ENCODE measurements at places on chromosomes 4 and X.
A peak's percentile ranks its signal among the peaks of the same experiment; 100 is the strongest.

- no peak for DNase-seq
These were observed 40.4 kb downstream of the MAGEB17 start for GRCh38 chrX:16207634-16208033.

- no peak for DNase-seq
These were observed 70.9 kb downstream of the APBB2 start for GRCh38 chr4:41143311-41144039.

- DNase-seq, result no peak
These were observed 503.6 kb downstream of the NAP1L3 start for GRCh38 chrX:93169771-93170170.

GRCh38 chrX:38192007-38192810 is 28.5 kb downstream of the SRPX start:
- DNase-seq, result no peak

DNA sequence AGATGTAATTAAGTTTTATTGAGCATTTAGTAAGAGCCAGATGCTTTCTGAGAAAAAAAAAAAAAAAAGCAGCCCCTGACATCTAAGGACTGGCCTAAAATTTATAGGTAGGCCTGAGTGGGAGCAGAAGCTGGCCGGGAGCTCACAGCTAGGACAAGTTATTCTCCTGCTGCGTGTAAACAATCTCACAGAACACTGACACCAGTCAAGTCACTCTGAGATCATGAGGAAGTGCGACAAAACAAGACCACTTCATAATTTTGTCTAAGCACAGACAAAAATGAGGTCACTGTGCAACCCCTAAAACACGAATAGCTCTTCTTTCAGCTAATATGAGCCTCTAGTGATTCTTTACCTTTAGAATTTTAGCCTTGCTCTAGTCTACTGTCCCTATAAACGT is 15.3 kb upstream of the NSUN7 start:
- DNase-seq, result no peak

DNA sequence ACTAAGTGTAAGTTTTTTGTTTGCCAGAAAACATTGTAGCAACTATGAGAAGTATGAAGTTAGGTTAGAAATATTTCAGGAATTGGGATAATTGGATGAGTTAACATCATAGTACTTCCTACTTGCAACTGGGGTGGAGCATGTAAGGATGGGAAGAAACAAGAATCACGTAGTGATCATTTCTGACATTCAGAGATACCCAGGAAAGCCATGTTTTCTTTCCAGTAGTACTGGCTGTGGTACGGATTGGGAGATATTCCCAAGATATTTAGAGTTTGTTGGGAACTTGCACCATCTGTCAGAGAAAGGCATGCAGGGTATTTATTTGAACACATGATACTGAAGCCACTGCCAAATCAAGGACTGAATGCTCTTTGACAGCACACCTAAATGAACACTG is 87.6 kb upstream of the SLC4A4 start:
- DNase-seq, result no peak

DNA sequence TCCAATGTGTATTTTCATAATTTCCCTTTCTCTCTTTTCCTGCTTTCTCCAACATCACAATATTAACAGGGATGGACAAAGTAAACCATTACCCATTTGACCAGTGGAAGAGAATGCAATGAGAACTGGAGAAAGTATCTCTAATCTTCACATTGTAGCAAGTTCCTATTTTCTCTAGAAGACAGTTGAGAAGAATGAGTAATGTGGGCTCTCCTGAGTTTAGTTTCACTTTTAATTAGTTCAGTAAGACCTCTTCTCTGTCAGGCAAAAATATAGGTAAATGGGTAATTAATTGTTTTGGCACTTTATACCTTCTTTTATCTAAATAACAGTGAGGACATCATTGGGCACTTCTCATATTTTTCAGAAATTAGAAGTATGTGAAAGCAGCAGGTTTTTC is 602.0 kb downstream of the GLUD2 start:
- no peak for DNase-seq

DNA sequence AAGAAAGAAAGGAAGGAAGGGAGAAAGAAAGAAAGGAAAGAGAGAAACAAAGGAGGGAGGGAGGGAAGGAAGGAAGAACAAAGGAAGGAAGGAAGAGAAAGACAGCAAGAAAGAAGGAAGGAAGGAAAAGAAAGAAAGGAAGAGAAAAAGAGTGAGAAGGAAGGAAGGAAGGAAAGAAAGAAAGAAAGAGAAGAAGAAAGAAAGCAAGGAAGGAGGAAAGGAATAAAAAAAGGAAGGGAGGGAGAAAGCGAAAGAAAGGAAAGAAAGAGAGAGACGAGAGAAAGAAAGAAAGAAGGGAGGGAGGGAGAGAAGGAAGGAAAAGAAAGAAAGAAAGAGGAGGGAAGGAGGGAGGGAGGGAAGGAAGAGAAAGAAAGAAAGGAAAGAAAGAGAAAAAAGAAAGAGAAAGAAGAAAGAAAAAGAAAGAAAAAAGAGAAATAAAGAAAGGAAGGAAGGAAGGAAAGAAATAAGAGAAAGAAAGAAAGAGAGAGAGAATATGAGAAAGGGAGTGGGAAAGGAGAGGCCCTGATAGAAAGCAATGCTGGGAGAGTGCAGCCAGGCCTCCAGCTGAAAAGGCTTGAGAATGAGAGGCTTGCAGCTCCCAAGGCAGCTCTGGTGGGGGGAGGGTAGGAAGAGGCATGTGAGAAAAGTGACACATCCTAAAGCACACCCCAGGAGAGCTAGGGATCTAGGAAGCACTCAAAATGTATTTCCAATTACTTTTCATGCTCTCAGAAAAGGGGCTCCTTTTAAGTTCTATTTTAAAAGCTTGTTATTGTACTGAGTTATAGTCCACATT is 134.0 kb upstream of the ZIC3 start:
- DNase-seq, result no peak

GRCh38 chr4:35229021-35229420 is 1015.3 kb downstream of the ARAP2 start:
- no peak for DNase-seq

DNA sequence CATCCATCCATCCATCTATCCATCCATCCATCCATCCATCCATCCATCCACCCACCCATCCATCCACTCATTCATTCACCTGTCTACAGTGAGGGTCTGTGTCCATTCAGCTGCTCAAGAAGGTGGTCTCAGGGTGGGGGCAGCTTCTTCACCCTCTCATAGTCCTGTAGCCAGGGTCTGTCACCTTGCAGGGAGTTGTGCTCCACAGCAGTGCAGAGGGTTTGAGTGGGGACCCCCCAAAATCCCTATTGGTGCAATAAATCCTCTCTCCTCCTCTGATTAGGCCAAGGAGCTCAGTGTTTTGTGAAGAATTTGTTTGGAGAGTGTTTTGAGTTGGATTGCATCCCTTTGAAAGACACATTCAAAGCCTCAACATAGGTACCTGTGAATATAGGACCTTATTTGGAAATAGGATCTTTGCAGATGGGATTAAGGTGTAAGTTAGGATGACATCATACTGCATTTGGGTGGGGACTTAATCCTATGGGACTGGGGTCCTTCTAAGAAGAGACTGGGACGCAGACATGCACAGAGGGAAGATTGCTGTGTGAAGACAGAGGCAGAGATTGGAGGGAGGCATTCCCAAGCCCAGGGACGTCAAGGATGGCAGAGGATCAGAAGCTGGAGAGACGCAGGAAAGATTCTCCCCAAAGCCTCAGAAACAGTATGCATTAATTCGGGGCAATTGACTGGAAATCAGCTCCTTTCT is 12.0 kb downstream of the P2RY8 start:
- no peak for DNase-seq

DNA sequence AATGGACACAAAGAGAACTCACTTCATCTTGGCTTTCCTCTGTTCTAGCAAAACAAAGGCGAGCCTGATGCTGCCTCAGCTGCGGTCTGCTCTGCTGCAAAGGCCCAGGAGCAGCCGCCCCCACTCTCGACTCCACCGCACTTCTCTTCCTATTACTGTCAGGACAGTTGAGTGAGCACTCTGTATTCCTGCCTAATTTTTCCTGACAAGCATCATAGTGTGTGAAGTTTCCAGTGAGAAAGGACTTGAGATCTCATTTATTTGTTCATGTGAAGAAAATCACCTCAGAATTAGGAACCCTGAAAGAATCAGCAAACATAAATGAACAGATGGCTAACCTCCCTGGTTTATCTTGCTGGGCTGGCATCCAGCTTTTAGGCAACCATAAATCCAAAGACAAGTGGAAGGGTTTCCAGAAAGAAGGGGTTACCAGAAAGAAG is 15.6 kb downstream of the SCARB2 start:
- DNase-seq, result peak; percentile 2
